Naive B cell (primary cell): ENCODE measurements at places on chromosomes 16 and 17.
A peak's percentile ranks its signal among the peaks of the same experiment; 100 is the strongest.

DNA sequence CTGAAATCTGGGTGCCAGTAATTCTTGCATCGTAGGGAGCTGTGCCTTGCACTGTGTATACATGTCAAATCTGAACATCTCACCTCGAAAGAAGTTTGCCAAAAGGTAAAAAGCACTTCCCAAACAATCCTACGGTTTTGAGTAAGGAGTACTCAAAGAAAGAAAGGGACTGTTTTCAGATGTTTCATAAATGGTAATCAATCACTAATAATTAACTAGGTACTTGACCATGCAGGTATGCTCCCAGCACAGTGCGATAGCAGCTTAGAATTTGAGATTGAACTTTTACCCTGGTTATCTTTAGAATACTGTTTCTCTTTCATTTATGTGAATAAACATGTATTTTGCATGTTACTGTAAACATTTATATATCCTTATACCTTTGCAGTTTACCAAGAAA lies 39.0 kb downstream of the PRKCA start:
- DNase-seq = no peak

- DNase-seq = no peak
Measured at GRCh38 chr17:42359133-42359532, 29.1 kb downstream of the STAT3 start.

GRCh38 chr16:81447383-81448101 lies 2.9 kb downstream of the CMIP start:
- no peak for DNase-seq

GRCh38 chr16:55660828-55661227 lies 5.0 kb downstream of the SLC6A2 start:
- DNase-seq = no peak

GRCh38 chr16:31213342-31213741 lies 577 bp upstream of the TRIM72 start:
- DNase-seq = no peak

- DNase-seq = no peak
Measured at GRCh38 chr16:72961863-72962262, 86.1 kb downstream of the ZFHX3 start.

GRCh38 chr17:5592382-5592781 lies 8.1 kb upstream of the NLRP1 start:
- DNase-seq = peak; percentile 23

- no peak for DNase-seq
Measured at GRCh38 chr17:13107676-13108235, 89.9 kb upstream of the ELAC2 start.

- no peak for DNase-seq
Measured at GRCh38 chr17:50618941-50619340, 15.7 kb upstream of the ABCC3 start.

DNA sequence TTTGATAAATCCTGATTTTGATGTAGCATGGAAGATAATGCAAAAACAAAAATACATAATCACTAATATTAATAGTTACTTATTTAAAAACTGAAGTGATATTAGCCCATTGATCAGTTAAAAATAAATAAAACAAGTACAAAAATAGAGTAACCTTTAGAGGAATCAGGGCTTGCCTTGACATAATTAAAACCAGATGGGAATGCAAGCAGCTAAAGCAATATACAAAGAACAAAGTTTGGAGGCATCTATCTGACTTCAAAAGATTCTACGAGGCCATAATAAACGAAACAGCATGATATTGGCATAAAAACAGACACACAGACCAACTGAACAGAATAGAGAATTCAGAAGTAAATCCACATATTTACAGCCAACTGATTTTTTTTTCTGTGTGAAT lies 15.0 kb upstream of the HEATR3 start:
- DNase-seq = no peak

DNA sequence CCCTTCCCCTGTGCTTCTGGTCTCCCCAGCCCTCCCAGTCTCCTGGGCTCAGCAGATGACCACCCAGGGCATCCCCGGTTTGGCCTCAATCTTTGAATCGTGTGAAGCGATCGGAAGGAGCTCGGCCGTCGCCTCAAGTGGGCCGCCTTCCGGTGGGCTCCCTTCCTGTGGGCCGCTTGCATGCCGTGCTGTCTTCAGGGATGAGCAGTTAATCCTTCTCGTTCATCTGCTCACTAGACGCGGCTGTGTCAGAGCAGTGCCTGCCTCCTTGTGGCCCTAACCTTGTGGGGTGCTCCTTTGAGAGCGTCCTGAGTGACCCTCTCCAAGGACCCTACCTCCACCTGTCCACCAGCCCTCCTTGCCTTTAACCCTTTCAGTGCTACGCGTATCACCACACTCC lies 40.4 kb downstream of the BAIAP2 start:
- DNase-seq = no peak

DNA sequence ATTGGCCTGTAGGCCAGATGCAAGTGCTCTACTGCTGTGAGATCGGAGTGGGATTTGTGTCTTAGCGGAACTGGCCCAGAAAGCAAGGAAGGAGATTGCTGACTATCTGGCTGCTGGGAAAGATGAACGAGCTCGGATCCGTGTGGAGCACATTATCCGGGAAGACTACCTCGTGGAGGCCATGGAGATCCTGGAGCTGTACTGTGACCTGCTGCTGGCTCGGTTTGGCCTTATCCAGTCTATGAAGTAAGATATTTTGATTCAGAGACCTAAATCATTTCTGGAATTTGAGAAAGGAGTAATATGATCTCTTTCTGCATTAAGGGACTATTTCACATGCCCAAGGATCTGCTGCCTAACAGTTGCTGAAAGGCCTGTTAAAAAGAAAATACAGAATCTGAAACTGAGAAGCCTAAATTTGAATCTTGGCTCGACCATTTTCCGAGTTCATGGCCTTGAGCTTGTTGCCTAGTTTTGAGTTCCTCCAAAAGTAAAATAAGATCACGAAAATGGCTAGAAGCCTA lies 21.1 kb downstream of the IST1 start:
- no peak for DNase-seq

DNA sequence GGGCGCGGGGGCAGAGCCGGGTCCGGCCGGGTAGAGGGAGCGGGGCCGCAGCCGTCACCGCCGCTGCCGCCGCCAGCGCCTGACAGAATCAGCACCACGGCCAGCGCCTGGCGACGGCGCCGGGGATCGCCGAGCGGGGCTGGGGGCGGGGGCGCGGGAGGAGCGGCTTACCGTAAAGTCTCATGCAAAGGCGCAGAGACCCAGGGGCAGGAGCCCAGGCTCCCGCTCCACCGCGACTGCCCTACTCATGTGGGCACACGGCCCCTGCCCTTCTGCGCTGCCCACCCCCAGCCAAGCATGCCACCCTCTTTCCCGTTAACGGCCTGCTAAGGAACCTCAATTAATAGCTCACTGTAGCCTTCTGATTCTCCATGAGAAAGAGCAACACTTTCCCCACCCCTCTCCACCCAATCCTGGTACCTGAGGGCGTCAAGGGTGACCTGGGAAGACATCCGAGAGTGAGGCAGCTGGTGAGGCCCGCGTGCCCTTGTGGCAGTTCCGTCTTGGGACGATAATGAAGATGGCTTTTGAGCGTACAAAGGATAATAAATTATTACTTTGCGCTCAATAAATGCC lies at the start of gene SEZ6:
TSS of gene SEZ6 (minus strand) at position 98 of the 576 bp plus-strand sequence. CDS start 164 bp downstream, outside the sequence.
- DNase-seq = peak; percentile 37

DNA sequence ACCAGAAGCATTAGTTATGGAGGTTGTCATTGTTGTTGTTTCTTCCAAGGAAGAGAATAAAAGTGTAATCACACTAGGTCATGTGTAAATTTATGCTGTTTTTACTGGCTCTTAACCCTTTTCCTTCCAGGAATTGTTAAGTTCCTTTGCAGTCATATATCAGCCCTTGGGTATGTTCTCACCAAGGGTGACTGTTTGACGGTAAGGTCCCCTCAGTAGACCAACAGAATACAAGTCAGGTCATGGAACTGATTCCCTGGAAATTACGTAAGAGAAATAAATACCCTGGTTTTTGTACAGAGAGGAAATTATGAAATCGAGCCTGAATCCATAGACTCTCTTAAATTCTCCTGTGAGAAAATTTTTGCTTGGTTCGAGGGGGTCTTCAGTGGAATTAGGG lies 11.2 kb upstream of the KCNJ2 start:
- DNase-seq = no peak

GRCh38 chr17:27896701-27897100 lies 3.5 kb upstream of the LYRM9 start:
- DNase-seq = no peak

GRCh38 chr16:24747441-24747840 lies 18.0 kb downstream of the TNRC6A start:
- DNase-seq = no peak

DNA sequence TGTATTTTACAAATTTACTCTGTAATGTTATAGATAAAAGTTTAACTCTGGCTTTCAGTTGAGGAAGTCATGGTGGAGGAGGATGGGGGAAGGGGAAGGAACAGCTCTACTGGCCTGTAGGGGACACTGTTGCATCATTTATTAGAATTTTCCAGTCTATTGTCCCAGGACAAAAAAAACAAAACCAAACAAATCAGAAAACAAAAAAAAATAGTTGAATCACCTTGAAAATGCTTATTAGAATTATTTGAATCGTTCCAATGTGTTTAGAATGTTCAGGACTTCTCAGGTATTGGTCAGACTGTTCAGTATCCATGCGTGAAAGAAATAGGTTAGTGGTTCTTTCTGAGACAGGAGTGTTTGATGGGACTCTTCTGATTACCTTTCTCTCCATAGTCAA lies 242.0 kb downstream of the FTO start:
- no peak for DNase-seq

GRCh38 chr16:49750341-49751000 lies 105.4 kb downstream of the ZNF423 start:
- DNase-seq = no peak

DNA sequence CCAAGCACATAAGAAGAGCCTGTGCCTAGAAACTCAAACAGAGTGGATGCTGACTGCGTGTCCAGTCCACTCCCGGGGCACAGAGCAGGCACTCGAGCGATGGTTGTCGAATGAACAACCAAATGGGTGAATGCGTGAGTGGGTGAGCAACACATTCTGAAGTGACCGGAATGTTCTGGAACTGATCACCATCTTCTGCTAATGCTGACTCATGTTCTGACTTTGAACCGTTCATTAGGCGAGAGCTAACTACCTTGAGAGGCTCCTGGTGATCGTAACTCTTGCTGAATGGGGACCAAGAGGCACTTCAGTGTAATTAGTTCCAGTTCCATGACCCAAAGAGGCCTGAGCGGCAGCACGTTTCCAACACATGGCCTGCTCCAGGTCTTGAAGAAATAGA lies 37.9 kb downstream of the IRF8 start:
- DNase-seq = no peak

DNA sequence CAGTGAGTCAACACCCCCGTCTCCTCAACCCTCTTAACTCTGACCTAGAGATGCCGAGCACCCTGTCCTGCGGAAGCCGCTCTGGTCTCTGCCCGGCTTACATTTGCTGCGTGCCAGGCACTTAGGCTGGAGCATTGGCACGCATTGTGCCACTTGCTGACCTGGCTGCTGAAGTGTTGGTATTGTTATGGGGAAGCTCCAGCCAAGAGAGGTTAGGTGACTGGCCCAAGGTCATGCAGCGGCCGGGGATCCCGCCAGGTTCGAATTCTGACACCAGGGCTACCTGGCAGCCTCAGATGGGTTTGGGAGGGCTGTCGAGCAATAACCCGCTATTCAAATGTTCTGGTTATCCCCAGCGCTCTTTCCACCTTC lies 5.0 kb upstream of the HSD17B1 start:
- no peak for DNase-seq

- no peak for DNase-seq
Measured at GRCh38 chr16:61246592-61246991, 789.6 kb downstream of the CDH8 start.

DNA sequence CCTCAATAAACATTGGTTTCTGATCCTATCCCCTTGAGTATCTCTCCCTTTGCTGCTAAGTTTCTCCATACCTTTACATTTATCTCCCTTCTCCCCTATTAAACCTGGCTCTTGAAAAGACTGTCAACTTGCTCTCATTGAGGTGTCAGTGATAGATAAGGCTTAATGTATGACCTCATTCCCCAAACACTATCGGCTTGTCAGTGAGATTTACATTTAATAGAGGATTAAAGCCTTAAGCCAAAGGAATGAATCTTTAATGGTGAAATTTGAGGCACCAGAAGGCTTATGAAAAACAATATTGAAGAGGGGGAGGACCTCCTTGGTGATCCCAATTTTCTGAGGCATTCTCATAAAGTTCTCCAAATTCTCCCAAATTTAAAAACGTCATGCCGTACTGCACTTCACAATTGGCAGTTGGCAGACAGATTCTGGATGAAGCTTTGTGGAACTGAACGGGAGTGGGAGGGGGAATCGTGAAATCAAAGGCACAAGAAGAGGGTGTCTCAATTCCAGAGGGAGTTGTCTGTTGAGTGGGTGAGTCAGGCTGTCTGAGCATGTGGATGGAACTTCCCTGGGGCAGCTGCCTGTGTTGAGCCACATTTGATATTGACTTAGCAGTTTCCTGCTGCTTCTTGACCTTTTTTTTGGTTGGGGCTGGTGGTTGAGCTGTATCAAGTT lies 478.8 kb downstream of the NPIPA7 start:
- DNase-seq = no peak

GRCh38 chr16:58099097-58099955 lies 29.9 kb downstream of the CFAP20 start:
- no peak for DNase-seq

DNA sequence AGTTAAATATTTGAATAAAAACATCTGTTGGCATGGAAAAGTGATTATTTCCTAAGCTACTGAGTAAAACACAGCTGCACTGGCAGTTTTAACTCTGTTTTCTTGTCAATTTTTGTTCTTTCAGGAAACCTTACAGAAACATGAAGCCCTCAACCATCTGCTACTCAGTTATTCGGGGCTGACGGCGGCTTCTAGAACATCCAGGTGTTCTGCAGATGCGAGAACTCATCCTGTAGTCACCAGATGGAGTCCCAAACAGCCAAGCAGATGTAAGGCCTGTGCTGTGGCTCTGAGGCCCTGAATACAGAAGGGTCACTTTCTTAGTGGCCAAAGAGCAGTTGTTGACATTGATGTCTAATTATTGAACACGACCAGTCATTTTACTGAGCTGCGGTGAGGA lies 15.5 kb downstream of the ARSG start:
- no peak for DNase-seq

GRCh38 chr17:56913000-56913311 lies 893 bp downstream of the TRIM25 start:
- DNase-seq = no peak

DNA sequence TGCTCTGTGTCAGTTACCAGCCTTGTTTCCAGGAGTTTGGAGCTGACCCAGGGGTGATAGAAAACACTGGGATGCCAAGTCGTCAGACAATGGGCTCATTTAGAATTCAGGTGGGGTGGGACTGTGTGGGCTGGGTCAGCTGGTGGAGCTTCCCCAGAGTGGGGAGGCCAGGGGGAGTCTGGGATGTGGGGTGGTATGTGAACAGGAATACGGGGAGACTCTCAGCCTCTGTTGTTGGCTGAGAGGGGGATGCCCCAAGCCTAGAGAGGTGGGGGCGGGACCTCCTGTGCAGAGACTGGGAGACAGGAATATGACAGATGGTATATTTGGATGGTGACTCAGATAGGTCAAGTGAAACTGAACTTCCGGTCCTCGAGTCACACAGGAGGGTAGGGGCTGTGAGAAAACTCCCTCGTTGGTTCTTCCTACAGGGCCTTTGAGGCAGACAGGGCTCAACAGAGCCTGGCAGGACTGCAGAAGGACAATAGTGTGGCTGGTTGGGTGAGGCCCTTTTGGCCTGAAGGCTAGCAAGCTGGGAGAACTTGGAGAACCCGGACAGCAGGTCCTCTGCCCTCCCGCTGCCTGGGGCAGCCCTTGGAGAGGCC lies 23.7 kb downstream of the CDH1 start:
- no peak for DNase-seq
